ENCODE measurements at places on chromosomes 5 and 9.
A peak's percentile ranks its signal among the peaks of the same experiment; 100 is the strongest.

DNA sequence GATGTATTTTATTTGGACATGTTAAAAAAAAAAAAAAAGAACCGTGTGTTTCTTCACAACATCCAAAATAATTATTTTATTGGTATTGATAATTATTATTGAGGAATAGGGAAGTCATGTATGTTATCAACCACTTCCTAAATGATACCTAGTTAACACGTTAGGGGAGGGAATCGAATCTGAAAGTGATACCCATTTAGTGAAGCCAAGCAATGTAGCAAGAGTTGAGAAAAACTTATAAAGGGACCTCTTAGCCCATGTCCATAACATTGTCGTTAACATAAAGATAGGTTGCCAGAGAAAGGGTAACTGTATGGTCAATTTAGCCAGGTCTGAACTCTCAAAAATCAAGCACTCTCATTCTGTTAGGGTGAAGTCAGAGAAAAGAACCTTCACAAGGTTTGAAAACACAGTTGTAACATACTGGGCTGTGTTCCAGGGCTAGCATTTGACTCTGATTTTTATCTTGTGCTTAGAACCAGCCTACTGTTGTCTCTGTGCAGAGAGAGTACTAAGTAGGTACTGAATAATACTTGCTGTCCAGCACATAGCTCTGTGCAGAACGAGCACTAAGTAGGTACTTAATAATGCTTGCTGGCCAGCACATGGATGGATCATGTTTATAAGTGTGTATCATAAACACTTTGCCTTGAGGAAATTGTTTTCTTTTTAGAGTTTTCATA lies 60.4 kb downstream of the GHR start:
- DNase-seq = no peak

DNA sequence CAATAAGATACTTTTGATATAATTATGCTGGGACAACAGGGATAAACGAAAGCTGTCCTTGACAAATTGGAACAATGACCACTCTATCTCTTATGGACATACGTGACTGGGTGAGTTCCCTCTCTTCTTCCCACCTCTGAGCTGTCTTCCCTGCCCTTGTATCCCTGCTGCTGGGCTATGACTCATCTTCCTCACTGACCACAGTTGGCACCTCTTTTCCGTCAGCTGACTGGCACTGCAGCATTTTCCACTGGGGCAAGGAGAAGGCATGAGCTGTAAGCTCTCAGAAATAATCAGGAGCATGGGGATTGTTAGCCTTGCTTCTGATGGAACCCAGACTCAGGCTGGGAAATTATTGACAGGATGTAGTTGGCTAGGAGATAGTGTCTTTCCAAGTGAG lies 48.7 kb downstream of the PCSK1 start:
- DNase-seq = peak; percentile 90

DNA sequence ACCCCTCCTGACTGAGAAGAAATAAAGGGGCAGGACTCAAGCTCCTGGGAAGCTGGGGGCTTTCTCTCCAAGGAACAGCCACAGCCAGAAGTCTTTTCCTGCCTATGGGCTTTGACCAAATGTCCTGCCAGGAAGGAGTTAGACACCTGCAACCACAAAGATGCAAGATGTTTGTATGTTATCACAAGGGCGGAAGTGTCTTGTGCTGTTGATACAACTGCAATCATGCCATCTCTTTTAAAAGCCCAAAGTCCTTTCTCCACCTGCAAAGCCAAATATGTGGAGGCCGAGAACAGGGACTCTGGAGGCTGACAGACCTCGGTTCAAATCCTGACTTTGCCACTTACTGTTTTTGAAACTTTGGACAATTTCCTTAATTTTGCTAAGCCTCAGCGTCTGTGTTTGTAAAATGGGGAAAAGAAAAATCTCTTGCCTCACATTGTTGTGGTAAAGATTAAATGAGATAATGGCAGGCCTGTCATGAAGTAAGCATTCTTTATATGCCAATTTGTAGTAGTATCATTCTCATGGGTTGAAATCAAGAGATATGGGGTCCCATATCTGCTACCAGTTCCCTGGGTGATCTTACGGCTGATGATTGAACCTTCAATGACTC lies 17.0 kb downstream of the HRH2 start:
- no peak for DNase-seq

DNA sequence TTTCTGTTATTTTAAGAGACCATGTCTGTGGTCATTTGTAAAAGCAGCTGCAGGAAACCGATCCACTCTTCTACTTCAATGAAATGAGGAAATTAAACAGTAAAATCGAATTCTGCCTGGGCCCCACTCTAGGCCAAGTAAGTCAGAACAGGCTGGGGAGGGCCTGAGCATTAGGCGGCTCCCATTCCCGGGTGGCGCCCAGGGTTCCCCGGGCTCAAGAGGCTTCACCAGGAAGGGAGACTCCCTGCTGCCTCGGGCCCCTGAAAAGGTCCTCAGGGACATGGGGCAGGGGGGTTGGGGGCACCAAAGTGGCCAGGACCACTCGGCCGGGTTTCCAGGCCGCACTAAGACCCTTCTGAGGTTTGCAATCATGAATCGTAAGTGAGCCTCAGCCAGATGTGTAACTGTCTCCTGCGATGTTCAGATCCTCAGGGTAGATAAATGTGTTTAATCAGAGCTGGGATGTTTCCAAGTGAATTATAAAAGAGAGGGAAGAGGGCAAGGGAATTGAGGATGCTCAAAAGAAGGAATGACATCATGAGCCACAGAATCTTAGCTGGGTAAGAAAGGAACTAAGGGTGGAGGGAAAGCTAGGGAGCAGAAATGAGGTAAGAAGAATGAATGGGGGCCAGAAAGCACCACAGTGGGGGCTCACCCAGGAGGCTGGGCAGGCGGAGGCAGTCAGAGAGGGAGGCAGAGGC lies 24.6 kb downstream of the MED10 start:
- DNase-seq = no peak

DNA sequence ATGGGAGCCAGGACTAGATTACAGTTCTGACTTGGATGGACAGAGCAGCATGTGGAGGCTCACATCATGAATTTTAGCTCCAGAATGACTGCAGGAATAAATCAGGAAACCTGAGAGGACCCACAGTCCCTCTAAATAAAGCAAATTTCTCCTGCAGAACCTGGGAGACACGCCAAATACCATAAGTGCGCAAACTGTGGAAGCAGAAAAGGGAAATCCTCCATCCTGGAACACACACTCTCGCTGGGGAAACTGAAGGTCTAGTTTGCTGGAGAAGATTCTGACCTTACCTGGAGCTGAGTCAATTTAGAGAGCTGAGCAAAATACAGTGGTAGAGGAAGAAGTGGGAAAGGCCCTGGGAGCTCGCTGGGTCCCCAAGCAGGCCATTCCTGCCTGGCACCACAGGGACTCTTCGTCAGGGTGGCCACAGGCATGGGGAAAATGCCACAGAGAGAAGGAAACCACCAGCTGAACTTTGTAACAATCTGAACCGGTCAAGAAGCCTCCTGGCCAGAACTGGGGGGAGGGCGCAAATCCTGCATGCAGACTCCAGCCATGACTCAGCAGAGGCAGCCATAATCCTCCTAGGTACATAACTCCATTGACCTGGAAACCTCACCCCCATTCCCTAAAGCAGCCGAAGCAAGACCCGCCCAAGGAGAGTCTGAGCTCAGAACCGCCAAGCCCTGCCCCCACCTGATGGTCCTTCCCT lies 390.9 kb downstream of the LRRC70 start:
- no peak for DNase-seq

- no peak for DNase-seq
These were observed 86.5 kb upstream of the LMX1B start for GRCh38 chr9:126527109-126527825.

DNA sequence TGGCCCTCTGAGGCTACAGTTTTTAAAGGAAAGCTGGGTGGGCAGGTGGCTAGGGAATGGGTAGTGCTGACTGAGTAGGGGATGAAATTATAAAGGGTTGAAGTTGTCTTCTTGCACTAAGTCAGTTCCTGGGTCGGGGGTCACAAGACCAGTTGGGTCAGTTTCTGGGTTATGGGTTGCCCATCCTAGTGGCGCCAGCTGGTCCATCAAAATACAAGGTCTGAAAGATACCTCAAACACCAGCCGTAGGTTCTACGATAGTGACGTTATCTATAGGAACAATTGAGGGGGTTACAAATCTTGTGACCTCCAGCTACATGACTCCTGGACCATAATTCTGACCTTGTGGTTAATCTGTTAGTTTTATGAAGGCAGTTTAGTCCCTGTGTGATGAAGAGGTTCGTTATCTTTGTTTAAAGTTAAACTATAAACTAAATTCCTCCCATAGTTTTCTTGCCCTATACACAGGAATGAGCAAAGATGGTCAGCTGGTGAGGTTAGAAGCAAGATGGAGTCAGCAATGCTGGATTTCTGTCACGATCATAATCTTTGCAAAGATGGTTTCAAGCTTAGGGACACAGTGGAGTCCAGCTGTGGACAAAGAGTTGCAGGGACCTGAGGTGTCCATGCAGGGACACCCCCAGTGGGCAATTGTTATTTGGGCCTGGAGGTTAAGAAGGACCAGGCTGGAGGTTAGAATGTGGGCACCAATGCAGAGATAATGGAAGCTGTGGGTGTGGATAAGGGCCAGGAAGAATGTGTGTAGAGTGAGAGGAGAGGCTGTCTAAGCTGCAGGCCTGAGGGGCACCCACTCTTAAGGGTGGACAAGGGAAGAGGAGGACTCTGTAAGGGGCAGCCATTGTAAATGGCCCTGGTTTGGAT lies 14.0 kb upstream of the CREBRF start:
- no peak for DNase-seq

GRCh38 chr9:101247297-101247696 lies 137.5 kb downstream of the BAAT start:
- no peak for DNase-seq

Data from NCI-H226 (cell line).